ENCODE measurements at places on chromosomes 11 and 22.
A peak's percentile ranks its signal among the peaks of the same experiment; 100 is the strongest.

DNA sequence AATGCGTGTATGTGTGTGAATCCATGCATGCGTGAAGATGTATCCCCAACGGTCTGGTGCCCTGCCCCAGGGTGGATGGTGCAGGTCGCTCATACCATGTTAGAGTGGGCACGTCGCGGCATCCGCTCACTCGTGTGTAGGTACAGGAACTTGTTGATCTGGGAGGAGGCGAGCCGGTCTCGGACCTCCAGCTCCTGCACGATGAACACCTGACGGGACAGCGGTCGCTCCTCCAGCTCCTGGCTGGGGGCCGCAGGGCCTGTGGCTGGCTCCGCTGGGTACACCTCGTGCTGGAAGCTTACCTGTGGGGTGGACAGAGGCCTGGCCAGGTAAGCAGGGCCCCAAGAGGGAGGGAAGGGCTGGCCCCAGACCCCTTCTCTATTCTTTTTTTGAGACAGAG, 18.5 kb downstream of the ATG2A start:
- no peak for DNase-seq

DNA sequence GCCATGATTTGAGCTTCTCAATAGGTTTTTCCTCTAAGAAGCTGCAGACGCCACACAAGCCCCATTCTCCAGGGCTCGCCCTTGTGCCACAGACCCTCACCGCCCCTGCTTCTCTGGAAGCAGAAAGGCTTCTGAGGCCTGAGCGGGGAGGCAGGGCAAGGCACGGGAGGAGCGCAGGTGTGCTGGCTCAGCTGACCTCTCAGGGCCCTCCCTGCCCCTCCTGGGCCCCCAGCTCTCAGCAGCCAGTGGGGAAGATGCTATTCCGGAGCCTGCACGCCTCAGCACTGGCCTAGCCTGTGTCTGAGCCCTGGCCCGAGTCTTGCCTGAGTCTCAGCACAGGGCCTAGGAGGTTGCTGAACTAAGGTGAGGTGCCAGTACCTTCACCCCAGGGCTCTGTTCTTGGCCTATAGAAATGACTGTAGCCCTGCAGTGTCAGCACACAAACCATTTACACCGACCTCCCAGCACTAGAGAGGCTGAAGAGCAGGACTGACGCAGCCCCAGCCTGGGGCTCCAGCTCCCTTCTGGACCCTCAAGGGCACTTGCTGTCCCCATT, 47.1 kb upstream of the LMO1 start:
- no peak for DNase-seq

DNA sequence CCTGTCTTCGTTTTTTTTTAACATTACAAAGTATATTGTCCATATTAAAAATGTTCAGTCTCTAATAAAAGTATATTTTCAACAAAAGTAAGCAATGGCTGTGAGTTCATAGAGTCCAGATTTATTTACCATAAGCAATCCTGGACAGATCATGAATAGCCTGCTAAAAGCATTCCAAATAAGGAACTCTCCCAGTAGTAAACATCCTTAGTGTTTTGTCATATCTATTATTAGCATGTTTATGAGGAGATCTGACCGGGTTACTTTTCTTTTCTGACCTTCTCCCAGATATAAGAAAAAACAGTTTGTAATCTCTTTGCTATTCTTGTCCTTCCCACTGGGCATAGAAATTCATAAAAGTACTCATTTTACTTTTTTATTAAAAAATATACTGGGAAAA, 403.9 kb upstream of the ANO3 start:
- DNase-seq: no peak

- DNase-seq: peak; percentile 88
Measured at GRCh38 chr11:66970807-66971442, 4.2 kb upstream of the C11orf86 start.

DNA sequence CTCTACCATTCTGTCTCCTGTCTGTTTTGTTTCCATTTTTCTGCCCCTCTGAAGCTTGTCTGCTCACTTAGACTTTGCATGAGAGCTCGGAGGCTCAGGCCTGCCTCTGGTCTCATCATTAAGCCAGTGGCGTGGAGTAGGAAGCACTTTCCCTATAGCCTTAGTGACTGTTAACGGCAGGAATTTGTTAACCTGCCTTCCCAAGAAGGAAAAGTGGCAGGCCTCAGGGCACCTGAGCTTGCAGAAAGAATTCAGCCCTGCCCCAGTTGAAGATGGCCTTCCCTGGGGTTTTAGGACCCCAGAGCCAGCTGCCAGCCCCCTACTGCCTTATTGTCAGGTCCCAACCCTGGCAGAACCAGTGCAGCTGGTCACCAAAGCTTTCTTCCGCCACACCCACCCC, 93.2 kb downstream of the PKNOX2 start:
- DNase-seq: no peak

DNA sequence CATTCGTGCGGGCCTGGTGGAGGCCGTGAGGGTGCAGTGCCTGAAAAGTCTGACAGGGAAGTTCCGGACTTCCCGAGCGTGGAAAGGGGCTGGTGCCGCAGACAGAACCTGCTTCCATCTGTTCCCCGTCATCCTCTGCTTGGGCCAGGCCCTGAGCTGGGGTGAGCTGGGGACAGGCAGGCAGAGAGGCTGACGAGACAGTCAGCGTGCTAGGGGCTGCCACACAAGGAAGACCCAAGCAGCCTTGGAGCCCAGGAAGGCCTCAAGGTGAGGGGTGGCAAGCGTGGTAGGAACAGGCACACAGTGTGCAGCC, 25.5 kb downstream of the NADSYN1 start:
- DNase-seq: no peak

Measured in urothelium cell line (cell line).